Activated CD4-positive, alpha-beta T cell treated with anti-CD3 and anti-CD28 coated beads, Interleukin-2, amount 50 U/mL, for 24 hours (primary cell): ENCODE measurements at places on chromosomes 11 and 22.

DNA sequence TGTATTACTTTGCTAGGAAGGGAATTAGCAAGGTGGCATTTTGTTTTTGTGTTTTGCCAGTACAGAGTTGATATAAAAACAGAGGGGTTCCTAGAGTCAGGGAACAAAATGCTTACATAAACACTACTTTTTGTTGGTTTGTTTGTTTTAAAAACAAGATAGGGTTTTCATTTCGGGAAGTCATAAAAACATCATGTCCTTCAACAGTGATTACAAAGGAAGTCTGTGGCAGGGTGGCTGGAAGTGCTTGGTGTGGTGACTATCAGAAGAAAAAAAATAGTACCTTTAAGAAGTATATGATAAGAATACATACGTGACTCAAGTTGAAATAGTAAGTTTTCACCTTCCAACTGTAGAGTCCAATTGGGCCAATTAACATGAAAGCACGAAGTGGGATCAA, 1.2 kb upstream of the IL18 start:
- DNase-seq: no peak

DNA sequence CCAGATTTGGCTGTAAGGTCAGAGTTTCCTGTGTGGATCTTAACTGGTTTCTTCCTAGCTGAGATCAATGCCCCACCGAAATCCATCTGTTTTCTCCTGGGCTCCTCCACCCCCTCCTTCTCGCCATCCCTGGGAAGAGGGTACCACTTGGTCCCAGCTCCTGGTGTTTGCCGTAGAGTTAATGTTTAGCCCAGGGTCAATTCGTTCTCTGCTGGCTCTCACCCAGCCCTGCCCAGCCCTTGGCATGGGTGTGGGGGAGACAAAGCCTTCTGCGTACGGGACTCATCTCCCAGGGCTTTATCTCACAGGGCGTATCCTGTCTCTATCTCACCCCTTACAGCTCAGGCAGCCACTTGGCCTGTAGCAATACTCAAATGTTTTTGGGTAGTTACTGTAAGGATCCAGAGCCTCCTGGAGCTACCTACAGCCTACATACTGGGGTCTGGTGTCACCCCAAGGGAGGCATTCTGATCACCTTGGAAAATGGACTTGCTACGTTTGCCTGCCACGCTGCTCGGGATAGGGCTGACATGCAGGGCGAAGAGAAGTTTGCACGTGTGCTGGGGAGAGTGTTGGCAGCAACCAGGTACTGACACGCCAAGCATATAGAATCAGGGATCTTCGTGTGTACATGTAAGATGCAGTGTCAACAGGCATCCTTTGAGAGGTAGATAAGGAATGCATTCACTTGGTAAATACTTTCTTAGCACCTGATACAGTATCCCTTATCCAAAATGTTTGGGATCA, 66.1 kb downstream of the SCN3B start:
- DNase-seq: no peak

- no peak for DNase-seq
Observed at GRCh38 chr22:45996241-45997076, 19.5 kb upstream of the WNT7B start.

DNA sequence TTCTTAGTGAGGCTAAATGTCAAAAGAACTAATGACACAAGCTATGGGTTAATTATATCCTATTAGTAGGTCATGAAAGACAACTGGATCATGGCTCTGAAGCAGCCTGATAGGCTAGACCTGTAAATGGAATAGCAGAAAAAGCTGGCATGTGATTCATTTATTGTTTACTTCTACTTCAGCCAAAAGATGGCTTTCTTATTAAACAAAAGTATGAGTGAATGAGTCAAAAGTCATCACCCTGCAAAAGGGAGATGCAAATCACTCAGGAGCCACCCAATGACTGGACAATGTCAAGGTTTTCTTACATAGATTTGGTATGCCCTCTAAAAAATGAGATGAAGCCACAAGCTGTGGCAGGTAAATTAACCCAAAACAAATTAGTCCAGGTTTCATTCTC, 138.0 kb downstream of the TRPC6 start:
- DNase-seq: no peak
